MG63 (cell line): ENCODE measurements at places on chromosomes 6 and 20. TPM values are rescaled to one million over a fixed set of nuclear protein-coding genes. Genes with fewer than 3 reads are reported as not detected.

The HLA-G gene
- total RNA-seq = not detected in 2 replicates

The RALY gene
- total RNA-seq = 181 and 241 TPM in 2 replicates

The CTCFL gene
- total RNA-seq = not detected in 2 replicates

The PNLDC1 gene
- total RNA-seq = not detected in 2 replicates

The GSTA2 gene
- total RNA-seq = 0.63 TPM in 1 of 2 replicates, not detected in the other

The VSX1 gene
- not detected in 2 replicates for total RNA-seq

The TRIM39 gene
- 7.6 and 9.3 TPM in 2 replicates for total RNA-seq

The HDGFL1 gene
- not detected in 2 replicates for total RNA-seq

The RPS6KA2 gene
- total RNA-seq = 14.1 and 14.3 TPM in 2 replicates

The DDO gene
- 0.22 and 0.89 TPM in 2 replicates for total RNA-seq

The STMN3 gene
- total RNA-seq = 71.2 and 98.0 TPM in 2 replicates

The HLA-DMB gene
- 0.76 and 0.79 TPM in 2 replicates for total RNA-seq

The FAM184A gene
- total RNA-seq = 0.13 TPM in 1 of 2 replicates, not detected in the other

The ZNF343 gene
- 2.2 and 3.7 TPM in 2 replicates for total RNA-seq
